ENCODE measurements at places on chromosomes 2 and 18. TPM values are rescaled to one million over a fixed set of nuclear protein-coding genes. Genes with fewer than 3 reads are reported as not detected.
A peak's percentile ranks its signal among the peaks of the same experiment; 100 is the strongest.

C2orf78 gene
- total RNA-seq = not detected

MAL gene
- total RNA-seq = not detected

DAW1 gene
- total RNA-seq = not detected

LYG2 gene
- total RNA-seq = not detected

EPB41L3 gene
- total RNA-seq = 0.88 TPM

RTP5 gene
- total RNA-seq = not detected

SPR gene
- total RNA-seq = 17.0 TPM

HJURP gene
- 3.5 TPM for total RNA-seq

ID2 gene
- total RNA-seq = 139 TPM

LRP1B gene
- total RNA-seq = not detected

SPEG gene
- 26.4 TPM for total RNA-seq

NDUFV2 gene
- total RNA-seq = 95.9 TPM

CD207 gene
- not detected for total RNA-seq

KCNG2 gene
- total RNA-seq = not detected

- peak overlapping the region; percentile 55 for H3K4me3 ChIP-seq
- H3K27me3 ChIP-seq = no peaks in the 10 kb centered on the region
- H3K4me1 ChIP-seq = peaks cover 27% of the 10 kb centered on the region
- H3K36me3 ChIP-seq = no peaks in the 10 kb centered on the region
- H3K27ac ChIP-seq = peak overlapping the region; percentile 68
- DNase-seq = peak; percentile 72
Observed at GRCh38 chr2:135820003-135820618, 16.9 kb downstream of the LCT start.

- peak; percentile 71 for DNase-seq
- no peaks in the 10 kb centered on the region for H3K27me3 ChIP-seq
- H3K36me3 ChIP-seq = no peaks in the 10 kb centered on the region
- no peak overlapping the region for H3K4me3 ChIP-seq
- H3K27ac ChIP-seq = peak overlapping the region; percentile 96
Observed at GRCh38 chr2:37570773-37571586, 100.5 kb downstream of the CDC42EP3 start.

DNA sequence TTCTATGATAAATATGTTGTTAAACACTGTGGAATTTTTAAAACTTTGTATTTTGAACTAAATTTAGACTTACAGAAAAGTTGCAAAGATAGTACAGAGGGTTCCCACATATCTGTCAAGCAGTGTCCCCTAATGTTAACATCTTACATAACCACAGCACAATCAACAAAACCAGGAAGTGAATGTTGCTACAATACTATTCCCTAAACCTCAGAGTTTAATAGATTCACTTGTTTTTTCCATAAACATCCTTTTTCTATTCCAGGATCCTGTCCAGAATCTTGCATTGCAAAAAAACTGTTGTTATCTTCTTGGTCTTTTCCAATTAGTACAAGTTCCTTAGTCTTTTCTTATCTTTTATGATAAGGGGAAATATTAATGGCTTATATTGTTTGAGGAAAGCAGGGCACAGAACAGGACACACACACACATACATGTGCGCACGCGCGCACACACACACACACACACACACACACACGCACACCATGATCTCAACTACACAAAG lies 251.1 kb upstream of the TRIB2 start:
- H3K4me3 ChIP-seq = no peak overlapping the region
- DNase-seq = no peak
- H3K27me3 ChIP-seq = no peaks in the 10 kb centered on the region
- peaks cover 11% of the 10 kb centered on the region for H3K4me1 ChIP-seq
- H3K27ac ChIP-seq = no peak overlapping the region
- H3K36me3 ChIP-seq = no peaks in the 10 kb centered on the region

DNA sequence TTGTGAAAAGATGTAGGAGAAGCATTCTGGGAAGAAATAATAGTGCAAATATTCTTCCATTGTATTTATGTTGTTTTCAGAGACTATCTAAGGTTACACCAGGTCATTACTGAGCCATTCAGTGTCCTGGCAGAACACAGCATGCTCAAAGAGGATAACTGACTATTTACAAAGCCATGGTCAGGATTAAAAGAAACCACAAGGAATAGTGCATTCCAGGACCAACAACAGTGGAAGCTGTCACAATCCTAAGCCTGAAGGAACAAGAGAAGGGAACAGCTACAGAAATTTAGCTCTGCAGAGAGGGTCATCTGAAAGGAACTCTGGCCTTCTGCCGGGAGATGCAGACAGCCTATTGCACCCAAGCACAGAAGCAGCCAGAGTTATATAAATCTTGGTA lies 116.7 kb downstream of the DSC3 start:
- no peaks in the 10 kb centered on the region for H3K36me3 ChIP-seq
- H3K4me1 ChIP-seq = no peaks in the 10 kb centered on the region
- DNase-seq = no peak
- H3K27ac ChIP-seq = no peak overlapping the region
- H3K27me3 ChIP-seq = no peaks in the 10 kb centered on the region

GRCh38 chr2:54599914-54600313 lies 123.5 kb upstream of the EML6 start:
- peaks cover 3% of the 10 kb centered on the region for H3K36me3 ChIP-seq
- peak overlapping the region; percentile 4 for H3K27ac ChIP-seq
- DNase-seq = no peak

DNA sequence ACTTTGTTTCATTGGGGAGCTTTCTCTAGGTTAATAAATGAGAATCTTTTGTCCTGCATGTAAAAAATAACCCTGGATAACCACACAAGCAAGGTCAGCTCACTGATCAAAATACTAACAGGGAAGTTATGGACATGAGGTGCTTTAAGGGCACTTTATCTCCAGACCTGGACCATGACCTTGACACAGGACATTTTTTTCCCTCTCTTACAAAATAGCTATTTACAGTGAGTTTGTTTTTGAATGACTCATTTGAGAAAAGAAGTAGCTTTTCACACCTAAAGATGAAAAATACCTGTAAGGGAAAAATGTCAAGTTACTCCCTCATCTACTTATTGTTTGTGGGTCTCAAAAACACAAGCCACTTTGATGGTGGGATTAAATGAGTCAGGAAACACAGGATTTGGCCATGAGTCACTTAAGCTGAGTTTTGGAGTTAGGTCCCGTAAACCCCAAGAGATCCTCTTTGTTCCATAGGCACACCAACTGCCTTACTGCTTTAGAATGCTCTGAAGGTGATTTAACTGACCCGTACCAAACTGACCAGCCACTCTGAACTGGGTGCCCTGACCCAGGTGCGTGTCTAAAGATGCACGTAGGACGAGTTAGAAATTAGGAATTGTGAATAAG lies 479.3 kb upstream of the NXPH2 start:
- H3K4me3 ChIP-seq = no peak overlapping the region
- no peak for DNase-seq
- no peaks in the 10 kb centered on the region for H3K36me3 ChIP-seq
- no peak overlapping the region for H3K27ac ChIP-seq
- no peaks in the 10 kb centered on the region for H3K4me1 ChIP-seq
- no peaks in the 10 kb centered on the region for H3K27me3 ChIP-seq

GRCh38 chr2:119387381-119388129 lies 20.8 kb downstream of the DBI start:
- H3K27ac ChIP-seq = peak overlapping the region; percentile 85
- H3K27me3 ChIP-seq = peaks cover 4% of the 10 kb centered on the region
- peak; percentile 90 for DNase-seq
- H3K36me3 ChIP-seq = no peaks in the 10 kb centered on the region

GRCh38 chr18:28177828-28178635 lies 1.1 kb upstream of the CDH2 start:
- no peaks in the 10 kb centered on the region for H3K27me3 ChIP-seq

DNA sequence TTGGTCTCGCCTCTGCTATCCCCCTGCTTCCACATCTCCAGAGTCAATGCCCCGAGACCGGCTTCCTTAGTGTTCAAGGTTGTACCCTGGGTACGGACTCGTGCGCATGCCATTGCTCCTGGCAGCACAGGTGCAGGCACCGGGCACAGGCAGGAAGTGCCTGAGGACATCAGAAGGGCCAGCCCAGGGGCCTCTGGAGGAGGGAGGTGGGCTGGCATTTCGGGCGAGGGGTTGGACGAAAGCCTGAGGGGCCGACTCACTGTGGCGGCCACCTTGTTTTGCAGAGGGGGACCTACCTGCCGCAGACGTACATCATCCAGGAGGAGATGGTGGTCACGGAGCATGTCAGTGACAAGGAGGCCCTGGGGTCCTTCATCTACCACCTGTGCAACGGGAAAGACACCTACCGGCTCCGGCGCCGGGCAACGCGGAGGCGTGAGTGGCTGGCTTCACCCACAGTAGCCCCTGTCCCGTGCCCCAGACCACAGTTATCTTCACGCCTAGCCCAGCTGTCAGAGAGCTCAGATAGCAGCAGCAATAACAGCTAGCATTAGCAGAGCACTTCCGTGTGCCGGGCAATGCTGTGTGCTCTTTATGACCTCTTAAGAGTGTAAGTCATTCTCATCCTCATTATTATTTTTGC lies 12.5 kb downstream of the ITM2C start:
- H3K4me3 ChIP-seq = no peak overlapping the region
- no peaks in the 10 kb centered on the region for H3K4me1 ChIP-seq
- peak; percentile 36 for DNase-seq
- H3K36me3 ChIP-seq = no peaks in the 10 kb centered on the region
- no peak overlapping the region for H3K27ac ChIP-seq
- H3K27me3 ChIP-seq = no peaks in the 10 kb centered on the region

- peaks cover 9% of the 10 kb centered on the region for H3K36me3 ChIP-seq
- no peak overlapping the region for H3K4me3 ChIP-seq
- DNase-seq = no peak
- no peaks in the 10 kb centered on the region for H3K4me1 ChIP-seq
- H3K27me3 ChIP-seq = no peaks in the 10 kb centered on the region
Observed at GRCh38 chr2:32129086-32129485, 36.6 kb upstream of the SLC30A6 start.

DNA sequence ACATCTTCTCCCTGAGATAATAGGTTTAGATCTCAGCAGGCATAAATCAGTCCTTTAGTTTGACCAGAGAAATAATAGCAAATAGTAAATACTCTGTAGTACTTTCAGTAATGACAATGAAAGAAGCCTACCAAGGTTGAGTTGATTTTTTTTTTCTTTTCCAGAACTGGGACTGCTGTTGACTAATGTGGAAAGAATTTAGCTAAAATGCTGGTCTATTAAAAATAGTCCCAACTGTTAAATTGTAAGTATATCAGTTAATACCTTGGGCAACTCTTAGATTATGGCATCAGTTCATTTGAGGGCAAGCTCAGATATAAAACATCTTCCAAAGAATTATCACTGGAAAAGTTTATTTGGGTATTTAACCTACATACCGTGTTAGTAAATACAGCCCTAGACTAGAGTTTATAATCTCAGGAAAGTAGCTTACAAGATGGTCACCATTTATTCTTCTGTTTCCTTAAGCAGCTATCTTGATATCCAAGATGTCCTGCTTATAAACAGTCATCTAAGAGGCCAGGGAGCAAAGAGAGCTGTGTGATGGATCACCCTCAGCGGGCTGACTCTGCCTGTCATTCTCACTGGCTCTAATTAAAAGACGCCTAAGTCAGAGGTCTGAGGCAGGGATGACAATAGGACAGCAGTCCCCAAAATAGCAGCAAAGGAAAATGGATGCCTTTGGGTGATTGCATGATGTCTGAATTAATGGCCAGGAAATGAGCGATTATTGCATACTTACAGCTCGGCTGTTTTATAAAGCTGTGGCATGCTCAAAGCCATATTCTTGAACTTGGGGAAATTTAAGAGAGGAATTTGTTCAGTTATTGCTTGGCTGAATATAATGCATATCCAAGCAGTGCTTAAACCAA lies 121.3 kb downstream of the MTX2 start:
- peak overlapping the region; percentile 15 for H3K27ac ChIP-seq
- H3K36me3 ChIP-seq = no peaks in the 10 kb centered on the region
- no peak overlapping the region for H3K4me3 ChIP-seq
- H3K4me1 ChIP-seq = peaks cover 40% of the 10 kb centered on the region

GRCh38 chr2:26172871-26173775 lies at the start of gene GAREM2:
Gene GAREM2, plus strand, starts transcription at chr2:26173088. Its CDS starts 133 bp downstream, at chr2:26173221.
- H3K4me1 ChIP-seq = no peaks in the 10 kb centered on the region
- peak within 1 kb of the TSS; percentile 16 for H3K4me3 ChIP-seq
- H3K36me3 ChIP-seq = no peaks in the 10 kb centered on the region
- peaks cover 28% of the 10 kb centered on the region for H3K27me3 ChIP-seq
- no peak within 1 kb of the TSS for H3K27ac ChIP-seq

- no peaks in the 10 kb centered on the region for H3K27me3 ChIP-seq
- H3K4me1 ChIP-seq = no peaks in the 10 kb centered on the region
- no peak overlapping the region for H3K4me3 ChIP-seq
- H3K27ac ChIP-seq = no peak overlapping the region
- no peaks in the 10 kb centered on the region for H3K36me3 ChIP-seq
Observed at GRCh38 chr2:212064318-212064717, 474.3 kb downstream of the ERBB4 start.

DNA sequence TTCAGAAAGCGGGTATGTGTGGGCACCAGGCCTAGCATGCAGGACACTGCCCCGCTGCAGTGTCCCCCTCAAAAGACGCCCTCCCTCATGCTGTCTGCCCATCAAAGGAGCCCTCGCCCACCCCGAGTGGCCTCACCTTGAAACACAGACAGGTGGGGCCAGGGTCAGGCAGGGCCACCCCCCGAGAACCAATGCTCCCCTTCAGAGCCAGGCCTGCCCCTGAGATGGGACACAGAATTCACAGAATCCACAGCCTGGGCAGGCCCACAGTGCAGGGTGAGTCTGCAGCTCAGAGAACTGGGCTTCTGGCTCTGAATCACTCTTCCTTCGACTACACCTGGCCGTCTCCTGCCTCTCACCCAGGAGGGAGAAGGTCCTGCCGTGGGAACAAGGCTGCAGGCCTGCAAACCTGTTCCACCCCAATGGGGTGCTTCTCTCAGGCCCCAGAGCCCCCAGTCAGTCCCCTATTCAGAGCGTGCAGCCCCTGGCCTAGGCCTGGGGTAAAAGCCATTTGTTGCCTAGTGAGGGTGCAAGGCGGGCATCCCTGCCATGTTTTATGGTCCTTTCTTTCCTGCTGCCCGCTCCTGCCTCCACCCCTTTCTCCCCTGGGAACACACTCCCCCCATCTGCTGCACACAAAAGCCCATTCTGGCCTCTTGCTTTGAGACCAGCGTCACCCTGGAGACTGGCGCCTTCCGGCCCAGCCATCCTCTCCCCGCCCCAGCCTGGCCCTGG lies 11.3 kb upstream of the ARHGEF4 start:
- no peaks in the 10 kb centered on the region for H3K27me3 ChIP-seq
- H3K36me3 ChIP-seq = no peaks in the 10 kb centered on the region
- H3K4me3 ChIP-seq = no peak overlapping the region
- H3K4me1 ChIP-seq = peaks cover 9% of the 10 kb centered on the region
- DNase-seq = peak; percentile 67

- no peaks in the 10 kb centered on the region for H3K27me3 ChIP-seq
- no peak overlapping the region for H3K27ac ChIP-seq
- H3K4me3 ChIP-seq = no peak overlapping the region
- no peak for DNase-seq
Observed at GRCh38 chr2:205453202-205453601, 229.1 kb upstream of the NRP2 start.

GRCh38 chr2:85431570-85432205 lies 13.2 kb downstream of the SH2D6 start:
- peaks cover 14% of the 10 kb centered on the region for H3K4me1 ChIP-seq
- peak; percentile 86 for DNase-seq
- no peak overlapping the region for H3K4me3 ChIP-seq
- H3K27me3 ChIP-seq = no peaks in the 10 kb centered on the region
- H3K36me3 ChIP-seq = no peaks in the 10 kb centered on the region
- no peak overlapping the region for H3K27ac ChIP-seq

Measured in osteoblast (primary cell).